Amniotic stem cell (primary cell): ENCODE measurements at places on chromosomes 11 and 22.

DNA sequence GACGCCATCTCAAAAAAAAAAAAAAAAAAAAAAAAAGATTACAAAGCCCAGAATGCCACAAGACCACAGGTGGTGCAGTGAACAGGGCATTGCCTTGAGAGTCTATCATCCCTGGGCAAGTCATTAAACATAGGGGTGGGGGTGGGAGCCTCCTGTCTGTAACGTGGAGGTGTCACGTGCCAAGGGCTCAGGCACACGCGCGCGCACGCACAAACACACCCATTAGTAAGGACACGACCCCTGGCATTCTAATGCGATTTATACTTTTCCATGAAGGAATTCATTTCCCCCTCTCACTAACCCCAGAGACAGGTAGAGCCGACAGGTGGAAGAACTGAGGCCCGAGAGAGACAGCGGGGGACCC is 5.8 kb upstream of the GCAT start:
- DNase-seq, result no peak

GRCh38 chr11:37504060-37504611 is 906.1 kb upstream of the RAG2 start:
- peak; percentile 39 for DNase-seq

GRCh38 chr11:85626496-85626895 is 648 bp downstream of the DLG2 start:
- DNase-seq, result no peak

GRCh38 chr11:128694618-128695481 is 978 bp downstream of the FLI1 start:
- no peak for DNase-seq

- DNase-seq, result no peak
Observed at GRCh38 chr11:75924966-75925784, 110.2 kb downstream of the UVRAG start.
